ENCODE measurements at places on chromosomes 7 and 10. TPM values are rescaled to one million over a fixed set of nuclear protein-coding genes. Genes with fewer than 3 reads are reported as not detected.
A peak's percentile ranks its signal among the peaks of the same experiment; 100 is the strongest.

DNA sequence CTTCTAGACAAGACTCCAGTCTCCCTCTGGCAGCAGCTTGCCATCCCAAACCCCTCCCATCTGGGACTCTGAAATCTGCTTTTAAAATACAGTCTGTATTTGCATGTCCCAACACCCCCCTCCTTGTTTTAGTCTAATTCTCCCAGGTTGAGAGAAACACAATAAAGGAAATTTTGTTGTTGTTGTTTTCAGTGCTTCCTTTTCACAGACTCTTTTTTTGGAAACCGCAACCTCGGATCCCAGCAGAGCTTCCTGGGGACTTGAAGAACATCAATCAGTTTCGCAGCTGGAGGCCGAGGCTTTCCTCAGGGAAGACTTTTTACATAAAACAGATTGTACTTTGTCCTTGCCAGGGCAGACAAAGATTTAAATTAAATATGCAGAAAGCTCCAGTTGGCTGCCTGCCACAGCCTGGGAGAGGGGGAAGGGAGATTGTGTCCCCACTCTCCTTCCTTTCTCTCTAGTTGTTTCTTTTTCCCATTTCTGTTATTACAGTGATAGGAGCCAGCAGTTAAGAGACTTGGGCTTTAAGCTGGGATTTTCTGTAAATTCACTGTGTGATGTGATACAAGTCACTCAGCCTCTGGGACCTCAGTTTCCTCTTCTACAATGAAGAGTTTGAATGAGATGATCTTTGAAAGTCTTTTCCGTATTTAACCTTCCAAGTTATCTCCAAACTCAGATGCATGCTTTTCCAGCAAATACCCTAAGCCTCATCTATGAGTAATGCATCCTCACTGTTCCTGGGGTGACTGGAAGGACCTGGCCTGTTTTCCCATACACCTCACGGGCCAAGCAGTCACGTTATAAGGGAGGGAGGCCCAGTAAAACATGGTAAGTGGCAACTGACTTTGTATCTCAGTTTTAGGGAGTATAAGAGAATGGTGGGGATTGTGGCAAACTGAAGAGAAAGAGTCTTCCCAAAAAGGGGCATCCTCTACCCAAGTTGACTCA, 192.3 kb downstream of the REEP3 start:
- DNase-seq: peak; percentile 63

DNA sequence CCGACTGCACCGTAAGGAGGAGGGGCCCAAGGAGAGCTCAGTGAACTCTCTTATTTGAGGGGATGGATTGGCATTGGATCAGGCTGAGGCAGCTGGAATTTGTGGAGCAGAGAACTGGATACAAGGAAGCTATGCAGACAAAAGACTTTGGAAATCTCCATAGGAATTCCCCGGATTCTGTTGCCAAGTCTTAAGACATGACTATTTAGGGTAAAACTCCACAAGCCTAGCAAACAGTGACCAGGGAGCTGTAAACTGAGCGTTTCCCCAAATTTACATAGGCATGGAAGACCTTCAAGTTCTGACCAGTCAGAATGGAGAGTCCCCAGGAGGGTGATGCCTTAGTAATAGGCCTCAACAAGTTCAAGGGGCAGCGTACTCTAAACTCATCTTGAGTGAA, 82.5 kb upstream of the PCBD1 start:
- peak; percentile 71 for DNase-seq

DNA sequence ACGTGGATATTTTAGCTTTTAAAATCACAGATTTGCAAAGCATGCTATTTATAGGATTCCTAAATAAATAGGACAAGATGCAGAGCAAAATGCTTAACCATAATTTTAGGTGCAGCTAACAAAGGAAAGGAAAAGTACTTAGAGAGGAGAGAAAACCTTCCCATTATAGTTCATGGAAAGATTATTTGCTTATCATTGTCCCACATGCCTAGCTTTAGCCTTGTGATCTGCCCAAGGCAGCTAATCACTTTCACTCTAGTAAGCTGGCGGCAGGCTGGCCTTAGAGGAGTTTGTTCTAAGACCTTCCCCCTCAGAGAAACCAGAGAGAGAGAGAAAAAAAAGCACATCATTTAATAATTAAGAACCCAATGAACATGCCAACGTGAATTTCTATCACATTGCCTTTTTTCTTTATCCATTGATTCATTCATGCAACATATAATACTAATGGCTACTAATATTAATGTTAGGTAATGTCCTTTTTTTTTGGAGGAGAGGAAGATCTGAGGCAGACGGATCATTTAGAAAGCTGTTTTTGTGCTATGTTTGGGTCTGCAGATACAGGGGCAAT, 274.6 kb downstream of the ARL4A start:
- no peak for DNase-seq

DNA sequence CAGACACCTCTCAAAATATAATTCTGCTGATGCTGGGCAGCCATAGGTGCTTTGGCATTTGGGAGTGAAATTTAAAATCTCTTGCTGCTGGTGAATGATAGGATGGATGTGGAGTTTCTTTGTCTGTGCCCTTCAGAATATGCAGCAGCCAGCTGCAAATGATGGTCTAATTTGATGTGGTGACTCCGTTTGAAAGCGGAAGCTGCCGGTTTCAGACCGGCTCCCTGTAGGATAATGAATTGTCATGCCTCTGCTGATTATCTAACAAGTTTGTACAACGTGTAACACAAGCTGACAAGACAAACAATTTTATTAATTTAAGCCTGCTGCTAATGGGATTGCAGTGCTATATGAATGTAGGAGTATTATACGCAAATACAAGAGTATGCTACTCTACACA, 103.5 kb downstream of the SND1 start:
- DNase-seq: no peak

DNA sequence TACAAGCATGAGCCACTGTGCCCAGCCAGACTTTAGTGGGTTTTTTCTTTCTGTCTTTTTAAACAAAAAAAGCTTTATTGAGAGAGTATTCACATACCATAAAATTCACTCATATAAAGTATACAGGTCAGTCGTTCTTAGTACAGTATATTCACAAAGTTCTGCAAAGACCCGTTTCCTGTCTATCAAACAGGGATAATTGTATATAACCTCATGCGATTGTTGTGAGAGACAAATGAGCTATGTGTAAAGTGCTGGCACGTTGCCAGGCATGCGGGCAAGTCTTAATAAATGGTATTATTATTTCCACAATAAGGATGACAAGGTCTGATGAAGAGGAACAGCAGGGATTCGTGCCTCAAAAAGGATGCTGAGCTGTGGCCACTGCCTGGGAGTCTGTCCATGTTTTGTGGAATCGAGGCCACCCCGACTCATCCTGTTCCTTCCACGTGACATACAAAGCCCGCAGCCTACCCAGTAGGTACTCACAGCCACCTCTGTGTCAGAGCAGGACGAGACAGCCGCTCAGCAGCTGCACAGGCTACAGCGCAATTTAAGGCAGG, 51.6 kb downstream of the SMKR1 start:
- DNase-seq: no peak

DNA sequence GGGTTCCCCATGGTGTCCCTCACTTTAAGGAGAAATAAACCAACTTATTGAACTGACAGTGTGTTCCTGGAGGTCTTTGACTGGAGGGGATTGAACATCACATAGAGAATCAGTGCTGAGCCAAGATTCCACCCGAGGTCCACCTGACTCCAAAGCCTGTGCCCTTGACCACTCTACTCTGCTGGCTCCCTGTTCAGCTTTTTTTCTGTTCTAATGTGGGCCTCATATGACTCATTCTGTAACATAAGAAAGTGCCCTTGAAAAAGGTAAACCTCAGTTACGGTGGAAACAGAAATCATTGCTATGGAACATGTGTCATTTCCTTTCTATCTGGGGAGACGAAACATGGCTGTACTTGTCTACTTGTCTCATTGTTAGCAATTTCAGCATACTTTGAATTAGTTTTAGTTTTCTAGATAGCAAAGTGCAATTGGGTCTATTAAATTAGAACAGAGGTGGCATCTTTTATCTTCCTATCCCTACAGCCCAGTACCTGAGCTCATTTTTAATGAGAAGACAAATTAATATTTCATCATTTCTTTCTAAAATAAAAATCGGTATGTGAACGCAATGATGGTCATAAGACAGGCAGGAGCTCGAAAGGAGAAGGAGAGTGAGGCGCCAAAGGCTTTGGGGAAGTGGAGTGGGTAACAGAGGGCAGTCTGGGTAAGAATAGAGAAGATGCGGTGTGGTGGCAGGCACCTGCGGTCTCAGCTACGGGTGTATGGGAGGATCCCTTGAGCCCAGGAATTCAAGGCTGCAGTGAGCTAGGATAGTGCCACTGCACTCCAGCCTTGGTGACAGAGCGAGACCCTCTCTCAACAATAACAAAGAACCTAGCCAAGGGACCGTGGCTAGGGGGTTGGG, 1.5 kb downstream of the GSDME start:
- peak; percentile 55 for DNase-seq

DNA sequence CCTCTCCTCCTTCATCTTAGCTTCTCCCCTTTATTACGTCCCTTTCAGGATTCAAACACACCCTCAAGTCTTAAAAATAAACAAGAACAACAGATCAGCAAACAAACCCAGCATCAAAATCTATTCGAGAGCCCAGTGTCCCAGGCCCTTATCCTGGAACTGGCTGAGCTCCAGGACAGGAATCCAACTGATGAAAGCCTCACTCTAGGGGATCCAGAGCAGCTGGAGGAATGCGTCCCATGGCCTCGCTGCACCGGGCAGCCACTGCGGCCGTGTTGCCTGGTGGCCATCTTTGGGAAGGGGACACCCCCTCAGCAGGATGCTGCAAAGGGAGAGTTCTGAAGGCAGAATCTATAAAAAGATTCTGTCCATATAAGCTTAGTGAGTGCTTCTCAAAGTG, 156.5 kb upstream of the BMPER start:
- DNase-seq: no peak

DNA sequence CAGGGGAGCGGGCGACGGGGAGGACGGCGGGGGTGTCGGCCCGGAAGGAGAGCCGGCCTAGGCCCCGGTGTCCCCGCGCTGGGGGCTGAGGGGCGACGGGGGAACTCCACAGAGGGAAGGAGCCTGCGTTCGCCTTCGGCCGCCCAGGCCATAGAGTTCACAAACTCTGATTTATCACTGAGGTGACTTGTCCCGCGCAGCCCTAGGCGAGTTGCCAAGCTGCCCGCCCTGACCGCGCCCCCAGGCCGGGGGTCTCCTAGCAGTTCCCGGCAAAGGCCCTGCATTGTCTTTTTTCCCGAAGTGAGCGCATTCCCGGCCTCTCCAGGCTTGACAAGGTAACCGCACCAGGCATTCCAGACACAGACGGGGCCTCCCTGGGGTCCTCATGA, 2.9 kb upstream of the NKX6-2 start:
- no peak for DNase-seq

DNA sequence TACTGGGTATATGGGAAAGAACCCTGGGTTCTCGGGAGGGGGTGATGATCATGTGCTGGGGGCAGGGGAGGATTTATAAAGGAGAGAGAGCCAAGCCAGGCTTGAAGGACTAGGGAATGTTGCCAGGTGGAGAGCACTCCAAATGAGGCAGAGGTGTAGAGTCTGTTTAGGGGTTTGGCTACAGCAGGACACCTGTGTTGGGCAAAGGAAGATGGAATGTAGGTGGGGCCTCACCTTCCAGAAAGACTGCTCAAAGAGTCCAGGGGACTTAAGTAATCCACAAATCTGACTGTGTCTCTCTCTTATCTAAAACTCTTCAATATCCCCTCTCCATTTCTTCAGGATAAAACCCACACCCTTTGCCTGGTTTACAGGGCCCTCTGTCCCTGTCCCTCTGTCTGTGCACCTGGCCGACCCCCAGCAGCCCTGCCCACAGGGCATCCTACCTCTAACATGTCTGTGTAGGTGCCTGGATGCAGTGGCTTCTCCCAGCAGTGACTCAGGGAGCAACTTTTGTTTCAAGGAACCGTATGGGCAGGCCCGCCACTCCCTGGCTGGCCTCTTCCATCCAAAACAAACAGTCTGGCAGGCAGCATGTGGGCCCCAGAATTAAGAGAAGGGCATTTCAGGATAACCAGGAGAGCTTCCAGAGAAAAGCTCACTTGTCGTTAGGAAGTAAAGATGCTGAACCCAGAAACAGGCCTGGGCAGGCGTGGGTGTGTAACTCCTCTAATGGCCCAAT, 10.6 kb upstream of the PLEKHA1 start:
- no peak for DNase-seq

Gene VGF
- 0.14 TPM for total RNA-seq

Gene KLF14
- total RNA-seq: not detected

Gene VWDE
- 4.1 TPM for total RNA-seq

Gene WAC
- total RNA-seq: 39.5 TPM

Gene ZNF32
- total RNA-seq: 96.9 TPM
